ENCODE measurements at places on chromosomes 6 and 20. TPM values are rescaled to one million over a fixed set of nuclear protein-coding genes. Genes with fewer than 3 reads are reported as not detected.
A peak's percentile ranks its signal among the peaks of the same experiment; 100 is the strongest.

DNA sequence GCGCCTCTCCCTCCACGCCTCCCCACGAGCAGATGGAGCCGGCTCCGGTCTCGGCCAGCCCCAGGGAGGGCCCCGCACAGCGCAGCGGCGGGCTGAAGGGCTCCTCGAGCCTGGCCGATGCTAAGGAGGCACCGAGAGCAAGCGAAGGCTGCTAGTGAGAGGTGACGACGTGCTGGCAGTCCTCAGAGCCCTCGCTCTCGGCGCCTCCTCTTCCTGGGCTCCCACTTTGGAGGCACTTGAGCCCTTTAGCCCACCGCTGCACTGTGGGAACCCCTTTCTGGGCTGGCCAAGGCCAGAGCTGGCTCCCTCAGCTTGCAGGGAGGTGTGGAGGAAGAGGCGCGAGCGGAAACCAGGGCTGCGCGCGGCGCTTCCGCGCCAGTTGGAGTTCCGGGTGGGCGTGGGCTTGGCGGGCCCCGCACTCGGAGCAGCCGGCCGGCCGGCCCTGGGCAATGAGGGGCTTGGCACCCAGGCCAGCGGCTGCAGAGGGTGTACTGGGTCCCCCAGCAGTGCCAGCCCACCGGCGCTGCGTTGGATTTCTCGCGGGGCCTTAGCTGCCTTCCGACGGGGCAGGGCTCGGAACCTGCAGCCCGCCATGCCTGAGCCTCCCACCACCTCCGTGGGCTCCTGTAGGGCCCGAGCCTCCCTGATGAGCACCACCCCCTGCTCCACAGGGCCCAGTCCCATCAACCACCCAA, 2.5 kb upstream of the TMEM14C start:
- DNase-seq: no peak

GRCh38 chr6:31620586-31621319, at the start of gene PRRC2A:
PRRC2A (plus strand) TSS chr6:31620715; CDS start chr6:31622790, 2,075 bp downstream.
- DNase-seq: no peak

DNA sequence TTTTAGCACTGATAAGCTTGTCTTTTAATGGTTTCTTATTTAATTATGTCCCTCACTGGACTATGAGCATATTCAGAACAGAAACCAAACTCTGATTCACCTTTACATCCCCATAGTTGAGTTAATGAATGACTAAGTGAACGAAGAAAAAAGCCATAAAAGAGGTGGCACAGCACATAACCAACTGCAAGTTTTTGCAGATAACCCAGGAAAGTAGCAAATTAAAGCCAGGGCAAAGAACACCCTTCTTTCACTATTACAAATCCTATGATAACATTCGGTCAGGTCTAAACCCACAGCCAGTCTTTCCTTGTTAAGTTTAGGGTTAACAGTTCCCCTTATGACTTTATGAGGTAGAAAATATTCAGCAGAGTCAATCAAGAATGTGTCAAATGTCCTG, 102.7 kb downstream of the RIN2 start:
- DNase-seq: no peak

GRCh38 chr20:8361006-8361652, 229.1 kb downstream of the PLCB1 start:
- DNase-seq: no peak

Gene PBOV1
- polyA plus RNA-seq: not detected

DNA sequence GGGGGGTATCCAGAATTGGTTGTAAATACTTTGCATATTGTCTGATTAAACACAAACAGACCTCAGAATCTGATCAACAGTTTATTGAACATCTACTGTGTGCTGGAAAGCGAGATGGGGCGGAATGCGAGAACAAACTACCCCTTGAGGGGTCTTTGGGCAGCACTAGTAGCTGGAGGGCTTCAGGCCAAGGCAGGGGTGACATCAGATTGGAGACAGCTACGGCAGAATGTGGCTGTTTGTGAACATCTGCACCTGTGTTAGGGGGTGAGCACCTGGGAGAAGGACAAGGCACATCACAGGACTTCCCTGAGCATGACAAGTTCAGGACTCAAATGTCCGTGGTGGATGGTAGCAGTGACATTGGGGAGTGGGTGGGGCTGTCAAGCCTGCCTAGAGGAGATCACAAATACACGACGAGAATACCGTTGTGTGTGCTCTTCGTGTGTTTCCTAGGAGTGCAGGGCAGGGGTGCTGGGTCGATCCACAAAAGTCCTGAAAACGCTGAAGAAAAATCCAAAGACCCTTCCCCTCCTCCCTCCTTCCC, 59.5 kb downstream of the SRC start:
- no peak for DNase-seq

- DNase-seq: no peak
Observed at GRCh38 chr20:38156280-38156679, 8.8 kb downstream of the TGM2 start.

DNA sequence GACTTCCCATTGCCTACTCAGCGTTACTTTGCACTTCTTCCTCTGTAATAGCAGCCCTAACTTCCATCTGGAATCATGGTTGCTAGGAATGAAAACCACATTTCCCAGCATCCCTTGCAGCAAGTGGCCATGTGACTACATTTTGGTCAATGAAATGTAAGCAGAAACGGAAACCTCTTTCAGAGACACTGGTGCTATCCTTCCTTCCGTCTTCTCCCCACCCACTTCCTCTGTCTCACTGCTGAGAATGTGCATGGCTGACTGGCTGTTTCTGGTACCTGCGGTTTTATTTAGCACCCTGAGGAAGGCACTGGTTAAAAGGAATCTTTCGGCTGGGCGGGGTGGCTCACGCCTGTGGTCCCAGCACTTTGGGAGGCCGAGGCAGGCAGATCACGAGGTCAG, 107.4 kb downstream of the SCML4 start:
- no peak for DNase-seq

GRCh38 chr6:8060346-8060745, 3.8 kb downstream of the BLOC1S5 start:
- DNase-seq: no peak

- no peak for DNase-seq
Observed at GRCh38 chr20:60180986-60181385, 222.8 kb downstream of the CDH26 start.

Gene MLN
- polyA plus RNA-seq: not detected

Gene TOX2
- 7.6 TPM for polyA plus RNA-seq

Gene TULP1
- polyA plus RNA-seq: not detected

DNA sequence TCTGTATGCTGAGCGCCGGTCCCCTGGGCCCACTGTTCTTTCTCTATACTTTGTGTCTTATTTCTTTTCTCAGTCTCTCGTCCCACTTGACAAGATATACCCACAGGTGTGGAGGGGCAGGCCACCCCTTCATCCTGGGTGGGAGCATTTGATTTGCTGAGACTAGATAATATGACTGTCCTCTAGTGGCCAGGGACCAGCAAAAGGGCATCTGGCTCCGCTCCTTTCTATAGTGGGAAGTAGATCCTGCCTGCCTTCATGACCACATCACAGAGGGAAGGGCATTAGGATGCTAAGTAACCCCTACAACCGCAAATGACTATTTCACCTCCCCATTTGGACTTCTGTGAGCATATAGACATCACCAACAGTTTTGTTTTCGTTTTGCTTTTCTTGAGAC, 64.5 kb downstream of the TRMT6 start:
- no peak for DNase-seq

- no peak for DNase-seq
Observed at GRCh38 chr6:170429450-170429849, 122.9 kb downstream of the FAM120B start.

DNA sequence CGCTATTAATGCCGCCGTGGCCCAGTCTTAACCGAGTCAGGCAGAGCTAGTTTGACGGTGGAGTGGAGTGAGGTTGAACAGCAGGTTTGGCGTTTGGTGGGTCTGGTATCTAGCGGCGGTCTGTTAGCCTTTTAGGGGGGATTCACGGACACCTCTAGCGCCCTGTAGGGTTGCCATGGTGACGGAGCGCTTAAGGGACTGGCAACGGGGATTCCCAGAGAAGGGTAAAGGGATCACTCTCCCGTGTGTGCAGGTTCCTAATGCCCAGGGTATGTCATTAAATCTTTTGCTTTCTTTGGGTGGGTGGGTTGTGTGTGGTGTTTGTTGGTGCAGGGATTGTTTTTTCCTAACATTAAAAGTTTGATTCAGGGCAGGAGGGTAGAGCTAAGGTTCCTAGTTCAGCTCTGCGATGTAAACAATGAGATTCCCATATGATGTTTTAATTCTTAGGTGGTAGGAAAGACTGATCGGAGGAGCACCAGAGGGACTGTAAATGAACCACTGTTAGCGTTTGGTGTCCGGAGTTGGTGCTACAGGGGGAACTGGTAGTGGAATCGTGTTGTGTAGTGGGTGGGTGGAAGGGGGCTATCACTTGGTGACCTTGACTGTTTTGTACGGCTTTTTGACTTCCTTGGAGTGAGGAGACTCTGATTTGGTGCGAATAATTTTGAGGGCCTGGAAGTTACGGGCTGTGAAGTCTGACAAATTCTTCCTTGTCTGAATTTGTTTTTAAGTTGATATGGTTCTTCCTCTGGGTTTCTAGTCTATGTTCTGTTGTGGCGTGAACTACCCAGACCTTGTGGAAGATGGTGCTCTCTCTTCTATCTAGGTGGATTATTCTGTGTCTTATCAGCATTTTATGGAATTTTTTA, 5.0 kb downstream of the BRD2 start:
- DNase-seq: no peak

- DNase-seq: peak; percentile 19
Observed at GRCh38 chr6:7052443-7053011, 55.2 kb upstream of the RREB1 start.

DNA sequence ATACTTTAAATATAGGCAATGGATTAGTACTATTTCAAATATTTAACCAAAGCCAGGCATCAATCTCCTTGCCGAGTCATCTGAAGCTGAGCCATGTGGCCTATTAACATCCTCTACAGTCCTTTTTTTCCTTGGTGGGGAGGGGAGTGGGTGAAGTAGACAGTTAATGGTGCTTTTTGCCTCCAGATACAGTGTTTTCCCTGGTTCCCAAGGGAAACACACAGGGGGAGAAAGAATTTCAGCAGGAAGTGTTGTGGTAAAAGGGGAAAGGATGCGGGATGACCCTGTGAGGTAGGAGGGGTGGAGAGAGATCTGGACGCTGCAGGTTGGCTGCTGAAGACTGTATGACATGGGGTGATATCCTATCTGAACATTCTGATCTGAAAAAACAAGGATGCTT, 9.6 kb downstream of the CLDN20 start:
- no peak for DNase-seq

Gene BFSP1
- polyA plus RNA-seq: 2.3 TPM

DNA sequence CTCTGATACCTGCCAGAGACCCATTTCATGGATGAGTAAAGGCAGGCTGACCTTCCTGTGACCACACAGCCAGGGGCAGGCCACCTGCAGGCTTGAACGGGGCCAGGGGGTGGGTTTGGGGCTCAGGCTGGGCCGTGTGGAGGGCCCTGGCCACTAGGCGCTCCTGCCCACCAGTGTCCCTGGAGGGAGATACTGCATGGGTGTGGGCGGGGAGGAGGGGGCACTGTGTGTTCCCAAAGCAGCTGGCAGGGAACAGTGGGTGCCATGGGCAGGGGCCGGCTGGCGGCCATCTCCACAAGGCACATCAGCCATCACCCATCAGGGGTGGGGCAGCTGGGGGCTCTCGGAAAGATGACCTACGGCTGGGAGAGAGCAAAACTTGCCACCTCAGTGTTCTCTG, 15.4 kb downstream of the SRC start:
- DNase-seq: no peak

GRCh38 chr6:82240186-82240585, 7.4 kb downstream of the IBTK start:
- DNase-seq: no peak

GRCh38 chr6:49698478-49698877, 14.9 kb downstream of the CRISP2 start:
- no peak for DNase-seq

- no peak for DNase-seq
Observed at GRCh38 chr6:45513213-45513618, 135.5 kb upstream of the SUPT3H start.

Gene LATS1
- polyA plus RNA-seq: 16.7 TPM

Gene FAM209B
- not detected for polyA plus RNA-seq

- DNase-seq: no peak
Observed at GRCh38 chr20:17967521-17968365, 851 bp downstream of the SNX5 start.

DNA sequence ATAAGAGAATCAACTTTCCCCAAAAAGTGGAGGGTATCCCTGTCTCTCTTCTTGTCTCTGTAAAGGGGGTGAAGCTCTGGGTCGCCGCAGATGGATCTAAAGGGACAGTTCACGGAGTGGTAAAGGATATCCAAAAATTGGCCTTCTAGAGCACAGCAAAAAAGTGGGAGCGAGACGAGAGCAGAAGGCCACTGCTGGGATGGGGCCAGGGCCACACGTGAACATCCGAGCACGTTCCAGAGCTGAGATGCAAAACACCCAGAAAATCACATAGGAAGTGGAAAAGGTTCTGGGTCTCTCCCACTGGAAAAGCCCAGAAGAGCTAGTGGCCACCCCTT, 837 bp downstream of the TRAM2 start:
- DNase-seq: no peak

GRCh38 chr6:24827162-24827561, 28.4 kb upstream of the ARMH2 start:
- DNase-seq: no peak

GRCh38 chr6:135046912-135047311, 7.7 kb downstream of the HBS1L start:
- DNase-seq: no peak

Gene TMEM14C
- polyA plus RNA-seq: 226 TPM

- DNase-seq: no peak
Observed at GRCh38 chr20:20741087-20742045, 28.9 kb upstream of the RALGAPA2 start.

DNA sequence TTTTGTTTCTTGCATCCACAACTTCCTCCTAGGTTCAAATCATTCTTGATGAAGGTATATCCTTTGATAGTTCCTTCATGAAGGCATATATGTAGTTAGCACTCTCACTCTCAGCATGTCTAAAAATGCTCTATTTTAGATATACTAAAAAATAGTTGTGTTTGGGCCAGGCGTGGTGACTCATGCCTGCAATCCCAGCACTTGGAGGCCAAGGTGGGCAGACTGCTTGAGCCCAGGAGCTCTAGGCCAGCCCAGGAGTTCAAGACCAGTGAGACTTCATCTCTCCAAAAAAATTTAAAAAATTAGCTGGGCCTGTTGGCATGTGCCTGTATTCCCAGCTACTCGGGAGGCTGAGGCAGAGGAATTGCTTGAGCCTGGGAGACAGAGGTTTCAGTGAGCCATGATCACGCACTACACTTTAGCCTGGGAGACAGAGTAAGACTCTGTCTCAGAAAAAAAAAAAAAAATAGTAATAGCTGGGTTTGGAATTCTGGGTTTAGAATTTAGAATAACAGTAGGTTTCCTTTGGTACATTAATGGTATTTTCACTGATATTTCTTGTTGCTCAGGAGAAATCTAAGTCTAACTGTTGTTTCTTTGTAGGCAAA, 7.0 kb downstream of the SERAC1 start:
- no peak for DNase-seq

- no peak for DNase-seq
Observed at GRCh38 chr6:159434410-159434809, 258.6 kb downstream of the SOD2 start.

- no peak for DNase-seq
Observed at GRCh38 chr6:158642097-158642601, 2.4 kb downstream of the DYNLT1 start.
